B cell (primary cell): ENCODE measurements at places on chromosomes 3 and 15. TPM values are rescaled to one million over a fixed set of nuclear protein-coding genes. Genes with fewer than 3 reads are reported as not detected.
A peak's percentile ranks its signal among the peaks of the same experiment; 100 is the strongest.

DNA sequence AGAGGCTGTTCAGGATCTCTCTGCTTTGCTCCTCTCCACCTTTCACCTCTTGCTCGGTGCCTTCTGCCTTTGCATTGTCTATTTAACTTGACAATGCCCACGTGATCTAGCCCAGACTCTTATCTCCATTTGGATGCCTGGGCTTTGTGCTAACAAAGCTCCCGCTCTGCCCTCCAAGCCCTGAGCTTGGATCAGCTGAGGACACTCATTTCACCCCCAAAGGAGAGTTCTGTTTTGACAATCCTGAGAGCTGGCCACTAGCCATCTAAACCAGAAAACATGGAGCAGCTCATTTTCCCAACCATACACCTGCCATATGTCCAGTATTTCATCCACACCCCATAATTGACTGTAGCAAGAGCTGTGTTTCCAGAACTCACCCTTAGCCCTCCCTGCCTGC lies 12.8 kb downstream of the GPR176 start:
- DNase-seq, result no peak

DNA sequence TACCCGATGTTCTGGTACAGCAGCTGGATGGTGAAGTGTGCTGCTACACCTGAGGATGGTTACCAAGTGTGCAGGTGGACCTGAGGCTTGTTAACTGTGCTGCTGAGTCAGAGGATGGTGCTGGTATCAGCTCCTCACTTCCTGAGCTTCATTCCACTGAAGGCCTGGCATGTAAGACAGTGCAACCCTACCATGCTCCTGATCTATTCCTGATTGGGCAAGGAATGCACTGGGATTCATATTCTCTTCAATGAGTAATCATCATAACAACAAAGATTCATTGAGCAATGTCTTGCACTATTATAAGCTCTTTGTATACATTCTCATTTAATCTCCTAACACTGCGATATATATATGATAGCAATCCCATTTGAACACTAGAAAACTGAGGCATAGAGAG lies 62.9 kb upstream of the THSD4 start:
- DNase-seq, result no peak

GRCh38 chr3:129855170-129855831 lies 38.2 kb downstream of the TMCC1 start:
- DNase-seq, result no peak

DNA sequence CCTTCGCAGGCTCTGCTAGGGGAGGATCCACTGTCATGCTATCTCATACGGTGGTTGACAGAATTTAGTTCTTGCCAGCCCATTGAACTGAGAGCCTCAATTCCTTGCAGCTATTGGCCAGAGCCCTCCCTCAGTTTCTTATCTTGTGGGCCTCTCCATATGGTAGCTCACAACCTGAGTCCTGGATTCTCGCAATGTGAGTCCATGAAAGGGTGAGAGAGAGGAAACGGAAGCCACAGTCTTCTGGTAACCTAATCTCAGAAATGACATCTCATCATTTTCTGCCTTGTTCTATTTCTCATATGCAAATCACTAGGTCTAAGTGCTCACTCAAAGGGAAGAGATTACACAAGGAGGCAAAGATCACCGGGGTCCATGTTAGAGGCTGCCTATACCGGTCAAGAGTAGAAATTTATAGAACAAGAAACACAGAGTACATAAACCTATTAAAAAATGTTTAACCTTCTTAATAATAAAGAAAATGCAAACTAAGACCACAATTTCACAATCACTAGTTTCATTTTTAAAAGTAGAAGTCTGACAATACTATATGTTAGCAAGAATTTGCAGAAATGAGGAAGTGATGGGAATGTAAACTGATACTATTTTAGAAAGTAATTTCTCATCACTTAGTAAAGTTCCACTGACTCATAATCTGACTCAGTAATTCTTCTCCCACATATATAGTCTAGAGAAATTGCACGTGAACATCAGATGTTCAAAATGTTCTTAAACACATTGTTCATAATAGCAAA lies 378.4 kb upstream of the AGTR1 start:
- DNase-seq, result no peak

- no peak for DNase-seq
Measured at GRCh38 chr3:69011096-69011730, 2.3 kb downstream of the EOGT start.

GRCh38 chr15:77454951-77455350 lies 34.3 kb downstream of the HMG20A start:
- no peak for DNase-seq

DNA sequence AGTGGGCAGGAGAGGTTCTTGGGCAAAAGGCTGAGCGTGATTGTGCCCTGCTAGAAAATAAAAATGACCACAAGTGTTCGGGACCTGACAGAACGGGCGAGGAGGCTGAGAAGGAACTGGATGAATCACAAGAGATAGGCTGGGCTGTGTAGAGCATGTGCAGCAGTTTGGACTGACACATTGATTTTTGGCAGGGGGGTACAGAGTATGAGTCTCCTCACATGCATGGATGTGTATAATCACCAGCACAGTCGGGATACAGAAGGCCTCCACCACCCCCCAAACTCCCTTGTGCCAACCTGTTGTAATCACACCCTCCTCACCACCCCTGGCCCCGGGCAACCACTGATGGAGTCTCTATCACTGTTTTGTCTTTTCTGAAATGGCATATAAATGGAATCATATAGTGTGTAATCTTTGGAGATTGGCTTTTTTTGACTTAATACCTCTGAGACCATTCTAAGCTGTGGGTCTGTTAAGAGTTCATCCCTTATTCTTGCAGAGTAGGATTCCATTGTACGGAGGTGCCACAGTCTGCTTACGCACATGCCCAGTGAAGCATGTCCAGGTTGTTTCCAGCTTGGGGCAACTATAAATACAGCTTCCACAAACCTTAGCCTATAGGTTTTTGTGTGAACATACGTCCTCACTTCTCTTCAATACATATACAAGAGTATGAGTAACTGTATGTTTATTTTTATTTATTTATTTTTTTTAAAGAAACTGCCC lies 438.8 kb downstream of the FOXP1 start:
- peak; percentile 44 for DNase-seq

DNA sequence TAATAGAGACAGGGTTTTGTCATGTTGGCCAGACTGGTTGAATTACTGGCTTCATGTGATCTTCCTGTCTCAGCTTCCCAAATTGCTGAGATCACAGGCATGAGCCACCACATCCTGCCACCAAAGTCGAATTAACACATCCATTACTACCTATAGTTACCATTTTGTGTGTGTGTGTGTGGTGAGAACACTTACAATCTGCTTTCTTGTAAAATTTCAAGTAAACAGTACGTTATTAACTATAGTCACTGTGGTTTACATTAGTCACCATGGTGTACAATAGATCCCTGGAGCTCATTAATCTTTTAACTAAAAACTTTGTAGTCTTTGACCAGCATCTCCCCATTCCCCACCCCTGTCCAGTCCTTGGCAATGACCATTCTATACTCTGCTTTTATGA lies 270.0 kb downstream of the NAALADL2 start:
- DNase-seq, result no peak

DNA sequence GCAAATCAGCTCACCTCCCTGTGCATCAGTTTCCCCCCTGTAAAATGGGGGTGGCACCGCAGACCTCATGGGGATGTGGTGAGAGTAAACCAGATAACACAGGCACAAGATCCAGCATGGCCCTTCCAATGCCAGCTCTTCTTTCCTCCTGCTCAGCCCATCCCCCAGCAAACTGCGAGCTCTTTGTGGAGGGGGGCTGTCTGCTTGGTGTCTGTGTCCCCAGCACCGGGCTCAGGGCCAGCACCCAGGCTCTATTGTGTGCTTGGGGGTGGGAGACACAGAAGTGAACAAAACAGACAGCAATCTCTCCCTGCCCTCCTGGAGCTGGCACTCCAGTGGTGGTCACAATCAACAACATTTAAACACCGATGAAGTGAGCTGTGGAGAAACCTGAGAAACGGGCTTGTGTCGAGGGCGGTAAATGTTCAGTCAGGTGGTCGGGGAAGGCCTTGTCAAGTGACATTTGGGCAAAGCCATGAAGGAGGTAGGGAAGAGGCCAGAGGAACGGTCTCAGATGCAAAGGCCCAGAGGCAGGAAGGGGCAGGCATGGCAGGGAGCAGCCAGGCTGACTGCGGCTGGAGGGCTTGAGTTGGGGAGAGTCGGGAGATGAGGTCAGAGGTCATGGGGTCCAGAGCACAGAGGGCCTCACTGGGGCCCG lies 28.4 kb downstream of the GRIP2 start:
- DNase-seq, result no peak

GRCh38 chr15:90513448-90513847 lies 16.3 kb upstream of the CRTC3 start:
- DNase-seq, result no peak

- DNase-seq, result no peak
Measured at GRCh38 chr3:108495717-108496116, 14.7 kb downstream of the MYH15 start.

DNA sequence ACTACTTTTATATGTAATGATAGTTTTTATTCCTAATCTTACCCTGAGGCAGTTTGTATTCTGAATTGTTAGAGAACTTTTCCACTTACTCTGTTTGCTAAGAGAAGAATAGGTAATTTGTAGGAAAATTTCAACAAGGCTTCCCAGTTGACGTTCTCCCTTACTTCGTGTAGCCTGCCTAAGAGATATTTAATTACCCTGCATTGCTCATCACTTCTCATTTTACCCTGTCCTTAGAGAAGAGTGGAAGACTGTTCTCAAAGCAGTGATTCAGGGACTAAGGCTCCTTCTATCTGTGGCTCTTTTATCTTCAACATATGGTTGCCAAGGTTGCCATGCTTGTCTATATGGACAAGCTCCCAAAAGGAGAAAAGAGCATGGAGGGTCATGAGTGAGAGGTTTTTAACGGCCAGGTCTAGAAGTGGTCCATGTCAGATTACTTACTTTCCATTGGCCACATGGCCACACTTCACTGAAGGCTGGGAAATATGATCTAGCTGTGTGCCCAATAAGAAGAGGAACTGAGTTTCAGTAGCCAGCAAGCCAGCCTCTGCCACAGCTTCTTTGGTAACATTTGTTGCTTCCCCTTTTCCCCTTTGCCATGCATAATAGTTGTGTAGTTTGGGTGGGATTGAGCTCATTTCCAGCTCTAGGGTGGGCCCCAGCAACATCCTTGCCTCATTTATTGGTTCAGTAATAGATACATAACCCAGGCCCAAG lies 22.1 kb downstream of the PDE8A start:
- peak; percentile 61 for DNase-seq

DNA sequence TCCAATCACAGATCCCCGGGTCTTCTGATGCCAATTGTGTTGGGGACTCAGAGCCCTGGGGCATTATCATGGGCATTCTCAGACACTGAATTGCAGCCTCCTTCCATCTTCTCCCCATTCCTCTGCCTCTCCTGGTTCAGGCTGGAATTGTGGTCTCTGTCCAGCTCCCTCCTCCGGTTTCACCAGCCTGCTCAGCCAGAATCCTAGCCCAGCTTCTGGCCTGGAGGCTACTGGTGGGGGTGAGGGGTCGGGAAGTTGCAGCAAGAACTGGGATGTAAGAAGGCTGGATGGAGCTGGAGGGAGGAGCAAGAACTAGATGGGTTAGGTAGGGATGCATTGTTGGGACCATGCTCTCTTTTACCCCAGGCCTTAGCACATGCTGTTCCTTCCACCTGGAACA lies 53.5 kb downstream of the TLE3 start:
- no peak for DNase-seq

GRCh38 chr15:77993374-77993911 lies 84.1 kb downstream of the TBC1D2B start:
- no peak for DNase-seq

GRCh38 chr3:335240-335639 lies 138.7 kb downstream of the CHL1 start:
- DNase-seq, result no peak

GRCh38 chr15:100263721-100264455 lies 77.9 kb downstream of the ADAMTS17 start:
- no peak for DNase-seq

DNA sequence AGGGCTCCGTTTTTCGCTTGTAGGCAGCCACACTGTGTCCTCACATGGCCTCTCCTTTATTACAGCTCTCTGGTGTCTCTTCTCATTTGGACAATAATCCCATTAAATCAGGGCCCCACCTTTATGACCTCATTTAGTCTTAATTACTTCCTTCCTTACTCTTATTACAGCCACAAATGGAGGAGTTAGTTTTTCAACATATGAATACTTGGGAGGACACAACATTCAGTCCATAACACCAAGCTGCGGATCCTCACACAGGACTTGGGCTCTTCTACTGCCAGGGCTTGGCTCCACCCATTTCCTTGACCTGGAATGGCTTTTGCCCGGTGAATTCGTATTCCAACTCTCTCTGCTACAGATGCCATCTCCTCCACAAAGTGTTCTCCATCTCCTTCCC lies 74.3 kb upstream of the SLC7A14 start:
- no peak for DNase-seq

GRCh38 chr15:66877477-66878271 lies 175.6 kb downstream of the SMAD6 start:
- no peak for DNase-seq

DNA sequence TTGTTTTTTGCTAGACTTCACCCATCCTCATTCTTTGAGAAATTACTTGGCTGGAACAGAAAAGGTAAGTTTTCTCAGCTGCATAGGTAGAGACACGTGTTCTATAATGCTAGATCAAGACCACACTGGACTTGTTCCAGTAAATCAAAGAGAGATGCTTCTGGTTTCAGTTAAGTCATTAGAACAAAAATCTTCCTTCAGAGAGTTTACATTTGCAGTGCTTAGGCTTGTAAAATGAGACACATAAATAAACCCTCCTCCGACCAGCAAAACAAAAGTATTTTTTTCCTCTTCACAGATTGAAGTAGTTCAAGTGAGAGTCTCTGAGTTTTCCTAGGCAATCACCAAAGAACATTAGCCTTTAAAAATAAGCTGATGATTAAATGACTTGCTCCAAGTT lies 87.3 kb upstream of the PROK2 start:
- DNase-seq, result no peak

ACOX2 gene
- not detected in 2 replicates for total RNA-seq

PPP1R14D gene
- total RNA-seq, result not detected in 2 replicates

HCN4 gene
- not detected in 2 replicates for total RNA-seq

PCLAF gene
- 0.42 and 0.46 TPM in 2 replicates for total RNA-seq

IL17RC gene
- total RNA-seq, result 0.24 and 0.25 TPM in 2 replicates

PHLDB2 gene
- total RNA-seq, result 5.9 and 6.3 TPM in 2 replicates

ST3GAL6 gene
- total RNA-seq, result not detected in 2 replicates

HIGD1A gene
- total RNA-seq, result 16.5 and 18.4 TPM in 2 replicates

A4GNT gene
- not detected in 2 replicates for total RNA-seq

PCBP4 gene
- total RNA-seq, result 15.3 TPM in 2 replicates

SGO1 gene
- total RNA-seq, result 6.4 and 6.7 TPM in 2 replicates

PLA2G4D gene
- not detected in 2 replicates for total RNA-seq

ANKRD63 gene
- 0.25 and 0.44 TPM in 2 replicates for total RNA-seq

UACA gene
- total RNA-seq, result 1.8 and 2.7 TPM in 2 replicates

PARP3 gene
- 17.3 and 17.7 TPM in 2 replicates for total RNA-seq

AADAC gene
- not detected in 2 replicates for total RNA-seq

DOCK3 gene
- 0.17 and 0.30 TPM in 2 replicates for total RNA-seq

AHSG gene
- total RNA-seq, result not detected in 2 replicates

CLSTN2 gene
- total RNA-seq, result not detected in 2 replicates

TRPM1 gene
- not detected in 2 replicates for total RNA-seq

CCDC39 gene
- total RNA-seq, result not detected in 2 replicates

NTRK3 gene
- not detected in 2 replicates for total RNA-seq

CCR3 gene
- not detected in 2 replicates for total RNA-seq

NANOGP8 gene
- not detected in 2 replicates for total RNA-seq

LRRC34 gene
- total RNA-seq, result 7.1 and 11.8 TPM in 2 replicates

SPINK8 gene
- not detected in 2 replicates for total RNA-seq

TP63 gene
- total RNA-seq, result 1.2 and 2.2 TPM in 2 replicates
